ENCODE measurements at places on chromosomes 2 and 18. TPM values are rescaled to one million over a fixed set of nuclear protein-coding genes. Genes with fewer than 3 reads are reported as not detected.
A peak's percentile ranks its signal among the peaks of the same experiment; 100 is the strongest.

GALNT5 gene
- 12.7 TPM for total RNA-seq

DNA sequence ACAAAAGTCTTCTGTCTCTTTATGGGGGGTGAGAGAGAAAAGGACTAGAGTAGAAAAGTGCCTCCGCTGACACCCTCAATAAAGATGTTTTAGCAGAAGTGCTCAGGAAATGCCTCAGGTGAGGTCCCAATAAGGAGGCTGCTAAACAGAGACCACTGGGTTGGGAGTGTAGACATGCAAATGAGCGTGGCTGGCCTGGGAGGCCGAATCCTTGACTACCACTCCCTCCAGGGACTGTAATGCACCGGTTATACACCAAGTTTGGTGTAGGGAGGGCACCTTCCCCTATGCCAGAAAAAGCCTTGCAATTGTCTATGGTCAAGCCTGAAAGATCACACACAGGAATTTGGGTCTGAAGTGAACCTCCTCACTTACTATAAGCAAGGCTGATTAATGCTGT, 1.8 kb downstream of the TMX3 start:
- no peak for DNase-seq

DQX1 gene
- total RNA-seq: 5.2 TPM

- peak; percentile 7 for DNase-seq
Measured at GRCh38 chr18:4040391-4041092, 414.6 kb downstream of the DLGAP1 start.

GRCh38 chr18:49677762-49678413, 116.0 kb downstream of the LIPG start:
- no peak for DNase-seq

MAP3K19 gene
- total RNA-seq: not detected

GRCh38 chr18:38644875-38645641, 1079.5 kb upstream of the CELF4 start:
- peak; percentile 34 for DNase-seq

DNA sequence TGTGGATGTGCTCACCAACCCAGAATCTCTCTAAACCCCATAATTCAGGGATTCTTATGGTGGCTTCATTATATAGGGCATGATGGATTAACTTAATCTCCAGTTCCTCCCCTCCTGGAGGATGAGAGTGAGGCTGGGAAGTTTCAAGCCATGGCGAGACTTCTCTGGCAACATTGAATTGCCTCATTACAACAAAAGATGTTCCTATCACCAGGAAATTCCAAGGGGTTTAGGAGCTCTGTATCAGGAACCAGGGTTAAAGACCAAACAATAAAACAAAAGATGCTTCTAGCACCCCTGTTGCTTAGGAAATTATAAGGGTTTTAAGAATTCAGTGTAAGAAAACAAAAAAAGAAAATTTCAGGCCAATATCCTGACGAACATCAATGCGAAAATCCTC, 100.1 kb downstream of the NAB1 start:
- DNase-seq: no peak

TNP1 gene
- not detected for total RNA-seq

Data from mammary epithelial cell (primary cell).